Effector memory CD8-positive, alpha-beta T cell (primary cell): ENCODE measurements at places on chromosomes 5 and 9.

GRCh38 chr5:176823869-176824412 is 13.6 kb downstream of the UNC5A start:
- no peak for DNase-seq

DNA sequence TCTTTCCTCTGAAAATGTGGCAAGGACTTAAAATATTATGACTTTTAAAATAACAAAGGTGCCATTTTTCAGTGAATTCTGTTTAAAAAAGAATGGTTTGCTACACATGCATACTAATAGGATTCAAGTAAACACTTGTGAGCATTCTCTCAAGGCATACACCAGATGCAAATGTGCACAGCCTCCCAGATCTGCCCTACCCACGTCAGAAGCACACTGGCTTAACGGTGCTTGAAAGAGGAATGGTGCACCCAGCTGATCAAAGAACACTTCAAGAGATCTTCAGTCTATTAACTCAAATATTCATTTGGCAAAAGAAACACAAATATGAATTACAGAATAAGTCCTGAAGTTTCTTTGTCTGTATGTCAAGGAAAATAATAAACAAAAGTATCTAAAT is 15.8 kb downstream of the GABRB2 start:
- no peak for DNase-seq

- DNase-seq = no peak
Observed at GRCh38 chr5:170791325-170791954, 7.9 kb downstream of the GABRP start.

DNA sequence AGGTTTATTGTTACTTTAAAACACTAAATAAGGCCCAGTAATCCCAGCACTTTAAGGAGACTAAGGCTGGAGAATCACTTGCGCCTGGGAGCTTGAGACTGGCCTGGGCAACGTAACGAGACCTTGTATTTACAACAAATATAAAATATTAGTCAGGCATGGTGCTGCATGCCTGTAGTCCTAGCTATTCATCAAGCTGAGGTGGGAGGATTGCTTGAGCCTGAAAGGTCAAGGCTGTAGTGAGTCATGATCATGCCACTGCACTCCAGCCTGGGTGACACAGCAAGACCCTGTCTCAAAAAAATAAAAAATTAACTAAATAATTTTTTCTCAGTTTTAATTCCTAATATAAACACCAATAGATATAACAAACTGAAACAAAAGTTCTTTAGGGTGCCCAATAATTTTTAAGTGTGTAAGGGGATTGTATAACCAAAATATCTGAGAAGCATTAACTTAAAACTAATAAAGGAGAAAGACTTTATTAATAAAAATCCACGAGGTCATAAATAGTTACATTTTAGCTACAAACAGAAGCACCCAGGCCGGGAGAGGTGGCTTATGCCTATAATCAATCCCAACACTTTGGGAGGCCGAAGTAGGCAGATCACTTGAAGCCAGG is 32.7 kb downstream of the FAM13B start:
- no peak for DNase-seq

GRCh38 chr9:93810028-93810971 is 144.9 kb downstream of the BARX1 start:
- no peak for DNase-seq

DNA sequence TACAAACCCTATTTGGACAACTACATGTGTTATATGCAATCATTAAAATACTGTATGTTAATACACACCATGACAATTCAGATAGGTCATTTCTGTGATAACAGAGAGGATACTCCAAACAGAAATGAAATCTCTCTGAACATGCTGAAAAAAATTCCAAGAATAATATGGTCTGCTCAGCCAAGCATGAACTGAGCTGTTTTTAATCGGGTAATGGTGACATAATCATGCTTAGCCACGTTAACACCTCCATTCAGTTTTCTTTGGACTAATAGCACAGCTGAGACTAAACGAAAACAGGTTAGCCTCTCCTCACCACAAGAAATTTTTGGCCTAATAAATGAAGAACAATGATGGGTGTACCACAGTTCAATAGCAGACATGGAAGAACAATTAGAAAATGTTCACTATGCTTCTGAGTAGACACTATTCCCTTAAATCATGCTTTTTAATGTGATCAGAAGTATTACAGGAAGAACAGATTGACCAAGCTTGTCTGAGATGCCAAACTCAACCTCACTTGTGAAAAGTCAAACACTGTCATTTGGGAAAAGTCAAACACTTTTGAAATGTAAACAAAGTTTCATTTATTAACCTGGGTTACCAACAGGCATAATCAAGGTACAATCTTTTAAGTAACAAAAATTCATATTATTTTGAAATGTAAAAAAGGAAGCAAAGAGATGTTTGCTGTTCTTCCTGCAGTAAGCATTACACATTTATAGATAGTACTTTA is 19.4 kb downstream of the RAB14 start:
- no peak for DNase-seq
